ENCODE measurements at places on chromosomes 5 and 9.

DNA sequence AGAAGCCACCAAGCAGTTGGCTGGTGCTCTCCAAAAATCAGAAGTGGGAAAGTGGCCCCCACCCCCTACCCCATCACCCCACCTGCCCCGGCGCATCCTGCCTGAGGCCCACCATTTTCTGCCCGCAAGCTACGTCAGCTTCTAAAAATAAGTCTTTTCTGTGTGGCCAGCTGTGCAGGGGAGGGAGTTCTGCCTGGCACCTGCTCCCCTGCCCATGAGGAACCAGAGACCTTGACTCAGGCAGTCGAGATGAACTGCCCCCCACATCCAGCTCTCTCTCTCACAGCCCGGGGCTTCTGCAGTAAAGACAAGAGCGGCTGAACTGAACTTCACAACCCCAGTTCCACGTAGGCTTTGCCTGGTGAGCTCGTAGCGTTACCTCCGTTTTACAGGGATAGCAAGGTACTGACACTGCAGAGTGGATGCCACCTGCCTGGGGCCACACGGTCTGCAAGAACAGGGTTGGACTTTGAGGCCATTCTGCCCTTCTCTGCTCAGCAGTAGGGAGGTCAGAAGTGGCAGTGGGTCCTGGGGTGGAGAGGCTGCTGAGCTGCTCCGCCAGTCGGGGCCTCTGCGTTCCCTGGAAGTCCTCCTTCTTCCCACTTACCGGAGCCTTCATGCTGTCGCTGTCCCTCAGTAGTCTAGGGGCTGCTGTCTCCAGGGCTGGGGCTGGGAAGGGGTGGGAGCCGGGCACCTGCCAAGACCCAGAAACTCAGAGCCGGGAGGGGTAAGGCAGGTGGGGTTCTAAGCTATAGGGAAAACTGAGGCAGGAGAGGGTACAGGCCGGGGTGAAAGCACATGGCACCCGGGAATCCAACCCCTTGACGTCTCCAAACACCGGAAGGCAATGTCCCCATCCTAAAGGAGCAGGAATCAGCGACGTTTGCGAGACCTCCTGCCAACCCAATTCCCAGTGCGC lies 781 bp downstream of the ST6GALNAC4 start:
- no peak for DNase-seq

GRCh38 chr5:122954719-122955118 lies 81.8 kb downstream of the PPIC start:
- DNase-seq, result no peak

- DNase-seq, result no peak
Measured at GRCh38 chr5:81506900-81507588, 113.1 kb upstream of the ACOT12 start.

GRCh38 chr5:54844905-54845566 lies 140.4 kb downstream of the ESM1 start:
- no peak for DNase-seq

- no peak for DNase-seq
Measured at GRCh38 chr5:119537704-119538103, 85.4 kb downstream of the HSD17B4 start.

DNA sequence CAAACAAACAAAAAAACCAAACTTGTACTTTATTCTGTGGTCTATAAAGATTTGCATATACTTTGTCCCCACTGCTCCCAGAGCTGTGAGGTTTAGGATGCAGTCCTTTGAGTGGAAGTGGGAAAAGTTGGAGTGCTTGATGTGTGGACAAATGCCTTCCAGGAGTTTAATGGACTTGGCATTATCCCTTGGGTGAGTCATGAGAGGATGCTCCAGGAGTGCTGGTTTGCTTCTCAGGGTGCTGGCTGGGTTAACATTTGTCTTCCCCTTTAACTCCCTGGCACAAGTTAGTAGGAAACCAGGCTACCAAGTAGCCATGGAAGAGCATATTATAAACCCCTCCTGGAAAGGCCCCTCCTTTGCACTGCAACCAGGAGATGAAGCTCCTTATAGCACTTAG lies 417.4 kb upstream of the RIOK2 start:
- no peak for DNase-seq

DNA sequence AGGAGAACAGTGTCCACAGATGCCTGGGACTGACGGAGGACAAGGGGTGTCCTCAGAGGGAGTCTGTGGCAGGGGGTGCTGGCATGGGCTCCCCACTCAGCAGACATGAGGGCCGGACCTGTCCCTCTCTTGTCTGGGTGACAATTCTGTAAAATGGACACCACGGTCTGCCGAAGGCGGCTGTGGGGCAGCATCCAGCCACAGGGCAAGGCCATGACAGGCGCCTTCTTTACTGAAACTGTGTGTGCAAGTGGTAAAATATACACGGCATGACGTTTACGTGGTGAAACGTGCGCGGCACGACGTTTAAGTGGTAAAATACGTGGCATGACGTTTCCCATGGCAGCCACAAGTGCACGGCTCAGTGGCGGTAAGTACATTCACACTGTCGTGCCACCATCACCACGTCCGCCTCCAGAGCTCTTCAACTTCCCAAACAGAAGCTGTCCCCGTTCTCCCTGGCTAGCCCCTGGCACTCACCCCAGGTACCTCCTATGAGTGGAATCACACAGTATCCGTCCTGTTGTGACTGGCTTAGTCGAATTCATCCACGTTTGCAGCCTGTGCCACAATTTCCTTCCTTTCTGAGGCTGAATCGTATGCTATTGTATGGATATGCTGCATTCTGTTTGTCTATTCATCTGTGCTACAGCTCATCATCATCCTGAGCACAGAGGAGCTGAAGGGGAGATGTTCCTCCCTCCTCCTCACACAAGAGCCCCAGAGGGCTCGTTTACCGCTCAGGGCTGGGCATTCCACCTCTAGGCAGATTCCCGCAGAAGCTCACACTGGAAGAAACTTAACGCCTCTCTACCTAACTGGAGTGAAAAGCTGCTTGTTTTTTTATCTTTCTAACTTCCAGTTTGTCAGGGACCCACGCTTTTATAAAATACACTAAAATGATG lies 52.5 kb downstream of the COL23A1 start:
- DNase-seq, result no peak

DNA sequence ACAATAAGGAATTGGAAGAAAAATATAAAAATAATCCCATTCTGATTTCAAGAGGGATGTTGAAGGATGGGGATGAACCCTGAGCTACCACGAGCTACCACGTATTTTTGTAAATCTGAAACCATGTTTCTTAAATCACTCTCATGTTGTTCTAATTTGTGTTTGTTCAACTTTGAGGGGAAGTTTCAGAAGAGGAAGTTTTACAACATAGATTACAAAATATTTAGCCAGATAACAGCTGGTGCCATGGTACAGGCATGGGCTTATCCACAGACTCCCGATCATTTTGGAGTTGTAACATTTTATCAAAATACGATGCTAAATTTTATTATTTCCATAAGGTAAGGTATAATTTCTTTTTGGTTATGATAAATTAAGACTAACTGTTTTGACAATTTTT lies 15.2 kb downstream of the CCDC125 start:
- DNase-seq, result no peak

DNA sequence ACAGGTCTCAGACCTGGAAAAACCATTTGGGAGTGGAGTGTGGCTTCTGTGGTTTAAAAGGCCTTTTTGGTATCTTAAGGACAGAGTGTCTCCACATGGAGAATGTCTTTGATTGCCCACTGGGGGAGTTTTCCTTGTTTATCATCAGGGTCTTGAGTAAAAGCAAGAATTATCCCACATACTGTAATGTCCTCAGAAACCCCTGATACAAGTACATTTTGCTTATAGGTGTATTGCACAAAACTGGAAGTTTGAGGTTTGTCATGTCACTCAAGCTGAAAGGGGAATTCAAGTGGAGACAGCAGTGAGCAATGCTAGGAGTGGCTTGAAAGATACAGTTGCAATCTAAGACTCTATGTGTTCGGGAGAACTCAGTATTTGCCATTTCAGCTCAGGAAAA lies 62.7 kb upstream of the GRAMD2B start:
- DNase-seq, result no peak

DNA sequence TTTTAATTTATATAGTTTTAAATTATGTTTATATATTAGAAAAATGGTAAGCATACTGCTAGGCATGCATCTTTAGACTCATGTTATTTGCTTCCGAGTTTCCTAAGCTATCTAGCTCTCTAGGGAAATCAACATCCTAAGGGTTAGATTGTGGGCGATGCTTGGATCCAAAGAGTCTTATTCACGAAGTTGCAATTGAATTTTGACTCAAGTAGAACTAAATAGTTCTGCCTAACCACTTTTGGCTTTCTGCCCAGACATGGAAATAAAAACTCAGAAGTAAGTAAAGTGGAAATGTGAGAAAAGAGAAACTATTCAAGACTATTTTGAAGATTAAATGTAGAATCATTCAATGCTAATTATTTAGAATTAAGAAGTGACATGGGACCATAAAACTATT lies 440.4 kb downstream of the CDH18 start:
- no peak for DNase-seq

DNA sequence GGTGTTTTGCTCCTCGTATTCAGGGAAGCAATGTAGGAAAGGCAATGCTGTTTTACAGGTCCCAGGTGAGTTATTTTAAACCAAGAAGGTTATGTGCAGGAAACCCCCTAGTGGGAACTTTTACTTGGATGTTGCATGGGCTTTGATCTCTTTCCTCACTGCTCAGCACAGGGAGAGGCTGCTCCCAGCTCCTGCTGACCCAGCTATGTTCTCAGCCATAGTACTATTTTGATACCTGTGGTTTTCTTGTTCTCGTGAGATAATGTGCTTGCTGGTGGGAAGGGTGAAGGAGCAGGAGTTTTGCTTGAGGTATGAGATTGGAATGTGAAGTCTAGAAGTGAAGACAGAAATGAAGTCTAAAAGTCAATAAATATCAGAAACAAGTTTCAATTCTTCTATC lies 265.6 kb upstream of the FBXL7 start:
- DNase-seq, result no peak
